GM23248 (cell line): ENCODE measurements at places on chromosomes 16 and 17. TPM values are rescaled to one million over a fixed set of nuclear protein-coding genes. Genes with fewer than 3 reads are reported as not detected.

Gene CTF1
- 2.0 and 2.1 TPM in 2 replicates for polyA plus RNA-seq

Gene FLOT2
- 55.0 TPM in 2 replicates for polyA plus RNA-seq

Gene C17orf100
- polyA plus RNA-seq = 5.2 and 5.5 TPM in 2 replicates

Gene TMEM220
- 8.0 and 9.5 TPM in 2 replicates for polyA plus RNA-seq

Gene CES5A
- polyA plus RNA-seq = not detected in 2 replicates

Gene PDE6G
- not detected in 2 replicates for polyA plus RNA-seq

Gene GRIN2C
- polyA plus RNA-seq = not detected in 2 replicates

Gene MIEN1
- 85.4 and 88.4 TPM in 2 replicates for polyA plus RNA-seq

Gene CEP131
- polyA plus RNA-seq = 5.6 and 6.1 TPM in 2 replicates

- peak; percentile 34 for DNase-seq
These were observed 93.3 kb downstream of the CMIP start for GRCh38 chr16:81537721-81538561.

DNA sequence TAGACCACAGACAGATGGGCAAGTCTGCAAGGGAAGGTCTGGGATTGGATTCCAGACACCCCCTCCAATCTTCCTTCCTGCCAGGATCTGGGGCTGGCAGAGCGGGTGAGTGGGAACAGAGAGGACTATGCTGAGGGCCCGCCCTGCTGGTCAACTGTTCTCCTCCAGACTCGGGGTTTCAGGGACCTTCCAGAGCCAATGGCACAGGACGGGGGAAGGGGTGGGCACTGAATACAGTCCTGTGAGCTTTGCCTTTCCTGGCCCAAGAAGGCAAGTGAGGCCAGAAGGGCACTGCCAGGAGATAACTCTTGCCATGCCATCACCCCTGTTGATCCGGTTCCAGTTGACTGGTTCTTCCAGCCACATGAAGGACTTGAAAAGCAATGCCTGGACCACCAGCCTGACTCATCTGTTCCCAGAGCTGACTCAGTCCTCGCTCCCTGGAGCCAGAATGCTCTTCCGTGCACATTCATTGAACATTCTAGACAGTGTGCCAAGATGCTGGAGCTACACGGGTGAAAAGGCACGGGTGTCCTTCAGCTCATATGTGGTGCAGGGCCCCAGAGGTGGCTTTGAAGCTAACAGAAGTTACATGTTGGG is 533 bp upstream of the MEFV start:
- DNase-seq = peak; percentile 79

GRCh38 chr16:56817056-56817455 is 48.0 kb upstream of the SLC12A3 start:
- DNase-seq = no peak

DNA sequence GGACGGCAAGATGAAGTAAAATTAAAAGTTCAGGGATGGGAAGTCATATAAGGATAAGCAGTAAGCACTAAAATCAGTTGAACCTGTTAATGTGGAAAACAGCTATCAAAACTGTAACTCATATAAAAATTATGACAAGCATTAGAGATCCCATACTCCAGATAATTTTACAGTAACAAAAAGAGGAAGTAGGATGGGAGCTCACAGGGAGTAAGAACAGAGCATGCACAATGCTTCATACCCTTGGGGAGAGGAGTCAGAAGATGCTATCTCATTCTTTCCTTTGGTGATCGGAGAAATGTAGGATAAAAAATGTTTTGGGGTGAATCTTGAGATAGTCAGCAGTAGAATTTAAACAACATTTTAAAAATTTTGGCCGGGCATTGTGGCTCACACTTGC is 164.7 kb upstream of the CACNG5 start:
- DNase-seq = no peak

GRCh38 chr16:57386381-57386951 is 14.2 kb downstream of the CX3CL1 start:
- DNase-seq = peak; percentile 65

GRCh38 chr17:56085576-56086267 is 67.6 kb upstream of the ANKFN1 start:
- no peak for DNase-seq

DNA sequence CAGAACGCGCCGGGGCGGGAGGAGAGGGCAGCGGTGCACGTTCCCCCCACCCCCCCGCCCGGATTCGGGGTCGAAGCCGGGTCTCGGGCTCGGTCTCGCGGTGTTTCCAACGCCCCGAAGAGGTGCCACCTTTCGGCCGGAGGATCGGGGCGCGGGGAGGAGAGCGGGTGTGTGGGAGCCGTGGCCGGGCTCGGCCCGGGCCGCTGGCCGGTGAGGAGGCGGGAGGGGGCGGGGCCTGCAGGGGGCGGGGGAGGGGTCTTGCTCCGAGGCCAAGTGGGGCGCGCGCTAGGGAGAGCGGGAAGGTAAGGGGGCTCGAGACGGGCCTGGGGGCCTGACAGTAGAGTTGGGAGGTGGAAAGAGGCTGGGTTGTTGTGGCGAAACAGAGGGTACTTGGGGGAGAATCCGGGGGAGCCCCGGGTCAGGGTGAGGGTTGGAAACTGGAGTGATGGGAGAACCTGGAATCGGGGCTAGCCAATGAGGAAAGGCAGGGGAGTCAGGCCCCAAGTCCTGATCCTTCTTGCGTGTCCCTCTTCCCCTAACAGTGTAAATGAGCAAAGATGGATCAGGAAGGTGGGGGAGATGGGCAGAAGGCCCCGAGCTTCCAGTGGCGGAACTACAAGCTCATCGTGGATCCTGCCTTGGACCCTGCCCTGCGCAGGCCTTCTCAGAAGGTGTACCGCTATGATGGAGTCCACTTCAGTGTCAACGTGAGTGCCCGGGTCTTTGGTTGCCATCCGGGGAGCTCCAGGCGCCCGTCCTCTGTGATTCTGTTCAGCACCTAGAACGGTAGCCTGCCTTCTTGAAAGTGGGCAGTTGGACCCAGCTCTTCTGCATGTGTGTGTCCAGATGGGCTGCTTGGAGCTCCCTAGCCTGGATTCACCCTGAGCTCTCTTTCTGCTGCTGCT is 873 bp downstream of the SETD1A start:
- peak; percentile 82 for DNase-seq

DNA sequence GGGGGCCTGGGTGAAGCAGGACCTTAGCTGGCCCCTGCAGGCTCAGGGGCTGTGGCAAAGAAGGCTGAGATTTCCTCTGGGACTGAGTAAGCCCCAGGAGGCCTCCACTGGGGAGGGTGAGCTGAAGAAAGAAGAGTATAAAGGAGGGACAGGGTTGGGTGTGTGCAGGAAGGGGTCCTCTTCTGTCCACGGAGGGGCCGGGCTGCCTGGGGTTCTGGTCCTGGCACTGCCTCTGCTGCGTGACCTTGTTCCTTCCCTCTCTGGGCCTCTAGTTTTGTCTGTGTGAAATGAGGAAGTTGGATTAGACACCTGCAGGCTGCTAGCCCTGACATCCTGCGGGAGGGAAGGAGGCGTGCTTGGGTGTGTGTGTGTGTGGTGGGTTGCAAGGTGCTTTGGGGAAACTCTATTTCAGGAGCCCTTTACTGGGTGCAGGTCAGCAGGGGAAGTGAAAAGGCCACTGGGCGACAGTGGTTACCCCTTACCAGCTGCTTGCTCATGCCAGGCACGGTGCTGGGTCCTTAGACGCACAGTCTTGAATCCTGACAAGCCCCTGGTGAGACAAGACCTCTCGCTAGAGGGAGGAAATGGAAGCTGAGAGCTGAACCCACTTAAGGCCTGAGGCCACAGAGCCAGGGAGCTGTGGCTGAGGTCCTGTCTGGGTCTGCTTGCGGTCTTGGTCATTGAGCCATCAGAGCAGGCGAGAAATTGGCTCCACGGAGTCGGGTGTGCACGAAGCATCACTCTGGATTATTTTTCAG is 60.7 kb downstream of the OR1D5 start:
- DNase-seq = no peak

- DNase-seq = no peak
These were observed 60.0 kb upstream of the RBFOX1 start for GRCh38 chr16:7272567-7273158.

DNA sequence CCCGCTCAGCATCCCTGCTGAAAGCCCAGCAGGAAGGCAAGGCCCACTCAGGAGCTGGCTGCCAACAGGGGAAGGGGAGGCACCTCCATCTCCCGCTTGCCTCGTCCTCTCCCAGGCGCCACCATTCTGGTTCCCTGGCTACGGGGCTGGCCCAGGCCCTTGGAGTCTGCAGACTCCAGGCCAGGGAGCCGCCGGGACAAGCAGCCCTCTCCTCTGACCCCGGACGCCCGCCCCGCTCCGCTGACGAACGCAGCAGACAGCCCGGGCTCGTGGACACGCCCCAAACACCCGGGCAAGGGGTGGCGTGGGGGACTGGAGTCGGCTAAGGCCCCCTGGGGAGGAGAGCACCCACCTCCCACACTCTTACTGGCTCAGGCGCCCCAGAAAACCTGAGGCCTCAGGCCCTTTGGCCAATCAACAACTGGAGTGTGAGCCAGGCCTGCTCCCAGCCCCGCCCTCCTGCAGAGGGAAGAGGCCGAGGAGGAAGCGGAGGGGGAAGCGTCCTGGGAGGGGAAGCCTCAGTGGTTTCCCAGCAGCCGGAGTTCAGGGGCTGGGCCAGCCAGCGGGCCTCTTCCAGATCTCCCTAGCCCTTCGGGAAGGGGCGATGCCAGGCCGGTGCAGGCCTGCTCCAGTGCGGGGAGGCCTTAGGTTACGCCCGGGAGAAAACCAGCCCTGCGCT is 4.2 kb downstream of the MNT start:
- DNase-seq = peak; percentile 96

GRCh38 chr16:49914657-49915056 is 58.7 kb upstream of the ZNF423 start:
- no peak for DNase-seq

- DNase-seq = no peak
These were observed 1.9 kb downstream of the HS3ST4 start for GRCh38 chr16:25693631-25694030.

DNA sequence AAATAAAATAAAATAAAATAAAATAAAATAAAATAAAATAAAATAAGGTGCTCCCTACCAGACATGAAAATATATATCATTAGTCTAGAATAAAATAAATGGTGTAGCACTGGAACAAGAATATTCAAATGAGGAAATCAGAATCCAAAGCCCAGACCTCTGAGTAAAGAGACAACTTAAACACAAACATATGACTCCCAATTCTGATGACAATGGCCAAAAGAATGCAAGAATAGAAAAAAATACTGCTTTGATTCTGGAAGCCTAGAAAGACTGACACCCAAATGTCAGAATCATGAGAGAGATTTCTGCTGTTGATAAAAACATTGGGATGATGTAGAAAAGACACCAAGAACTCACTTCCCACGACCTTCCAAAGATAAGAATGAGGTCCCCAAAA is 27.9 kb downstream of the MYOCD start:
- DNase-seq = peak; percentile 41

- DNase-seq = no peak
These were observed 3.1 kb downstream of the SPNS3 start for GRCh38 chr17:4436846-4437245.

- no peak for DNase-seq
These were observed 23.7 kb upstream of the DRG2 start for GRCh38 chr17:18064053-18064452.

DNA sequence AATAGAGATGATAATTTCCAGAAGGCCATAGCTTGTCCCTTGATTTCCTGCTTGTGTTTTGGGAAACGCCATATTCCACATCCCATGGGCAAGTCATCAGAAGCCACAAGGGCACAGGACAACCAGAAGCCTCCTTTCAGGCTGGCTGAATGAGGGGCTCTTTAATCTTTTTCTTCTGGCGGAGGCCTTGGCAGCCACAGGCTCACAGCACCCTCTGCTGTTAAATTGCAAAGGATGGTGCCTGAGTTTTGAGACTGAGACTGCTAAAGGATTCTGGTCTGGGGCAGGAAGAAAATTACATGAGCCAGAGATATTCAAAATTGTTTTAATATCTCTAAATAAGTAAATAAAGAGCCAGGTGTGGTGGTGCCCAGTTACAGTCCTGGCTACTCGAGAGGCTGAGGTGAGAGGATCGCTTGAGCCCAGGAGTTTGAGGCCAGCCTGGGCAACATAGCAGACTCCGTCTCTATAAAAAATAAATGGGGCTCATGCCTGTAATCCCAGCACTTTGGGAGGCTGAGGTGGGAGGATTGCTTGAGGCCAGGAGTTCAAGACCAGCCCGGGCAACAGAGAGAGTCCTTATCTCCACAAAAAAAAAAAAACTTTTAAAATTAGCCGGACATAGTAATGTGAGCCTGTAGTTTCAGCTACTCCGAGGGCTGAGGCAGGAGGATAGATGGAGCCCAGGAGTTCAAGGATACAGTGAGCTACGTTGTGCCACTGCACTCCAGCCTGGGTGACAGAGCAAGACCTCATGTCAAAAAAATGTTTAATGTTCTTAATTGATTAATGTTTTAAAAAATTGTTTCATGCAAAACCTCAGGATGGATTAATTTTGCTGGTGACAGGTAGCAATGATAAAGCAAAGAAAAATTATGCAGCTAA is 26.3 kb downstream of the AARSD1 start:
- peak; percentile 80 for DNase-seq

DNA sequence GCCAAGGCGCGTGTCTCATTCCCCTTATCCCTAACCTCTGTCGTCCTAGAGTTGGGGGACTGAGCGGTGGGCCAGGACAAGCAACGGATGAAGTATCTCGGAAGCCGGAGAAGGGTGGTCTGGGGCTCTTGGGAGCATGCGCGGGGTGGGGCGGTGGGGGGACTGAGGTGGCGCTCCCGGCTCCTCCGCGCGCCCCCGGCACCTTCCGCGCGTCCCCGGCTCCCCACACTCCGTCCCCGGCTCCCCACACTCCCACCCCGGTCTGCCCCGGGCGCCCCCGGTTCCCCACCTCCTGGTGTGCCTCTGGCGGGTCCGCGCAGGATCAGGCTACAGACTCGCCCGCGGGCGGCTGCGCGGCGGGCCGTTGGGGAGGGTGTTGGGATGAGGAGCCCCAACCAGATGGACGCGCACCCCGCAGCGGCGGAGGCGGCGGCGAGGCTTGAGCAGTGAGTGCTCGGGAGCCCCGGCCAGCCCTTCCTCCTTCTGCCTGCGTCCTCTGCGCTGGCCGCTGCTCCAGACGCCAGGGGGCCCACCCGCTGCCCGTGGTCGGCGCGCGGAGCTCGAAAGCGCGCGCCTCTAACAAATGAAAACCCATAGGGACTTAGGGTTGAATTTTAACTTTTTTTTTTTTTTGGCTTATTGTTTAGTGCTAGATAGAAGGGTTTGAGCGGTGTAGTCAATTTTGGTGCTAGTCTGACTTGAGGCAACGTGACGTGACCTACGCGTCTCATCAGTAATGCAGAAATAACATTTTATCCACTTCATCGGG is 5.6 kb upstream of the CRYM start:
- DNase-seq = peak; percentile 58

- no peak for DNase-seq
These were observed 29.8 kb upstream of the ZNF629 start for GRCh38 chr16:30816769-30817168.

GRCh38 chr17:3809135-3809534 is 8.1 kb upstream of the ITGAE start:
- no peak for DNase-seq

DNA sequence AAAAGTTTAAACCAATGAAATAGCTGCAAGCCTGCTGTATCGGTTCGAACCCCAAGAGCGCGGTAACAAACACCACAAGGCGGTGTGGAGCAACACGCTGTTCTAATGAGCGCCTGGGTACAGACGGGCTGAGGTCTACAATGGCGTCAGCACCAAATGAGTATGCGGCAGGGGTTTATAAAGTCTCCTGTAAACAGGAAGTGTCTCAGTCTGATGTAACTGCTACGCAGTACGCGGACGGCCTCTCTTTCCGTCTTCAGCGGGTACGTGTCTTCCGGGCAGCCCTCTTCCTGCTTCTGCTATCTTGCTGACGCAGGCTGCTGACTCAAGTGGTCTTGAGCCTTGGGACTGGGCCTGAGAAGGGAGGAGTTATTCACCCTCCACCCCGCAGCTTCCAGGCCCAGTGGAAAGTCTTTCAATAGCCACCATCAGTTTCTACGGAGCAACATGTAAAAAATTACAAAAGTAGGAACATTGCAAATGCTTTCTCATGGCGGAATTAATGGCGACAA is 40.5 kb upstream of the KCNJ2 start:
- DNase-seq = no peak

- DNase-seq = no peak
These were observed 6.0 kb downstream of the CAPN15 start for GRCh38 chr16:533391-534123.
